ENCODE measurements at places on chromosomes 16 and 17. TPM values are rescaled to one million over a fixed set of nuclear protein-coding genes. Genes with fewer than 3 reads are reported as not detected.

GRCh38 chr17:80956321-80957190 lies 35.1 kb upstream of the CHMP6 start:
- DNase-seq: no peak
- H3K27me3 ChIP-seq: no peaks in the 10 kb centered on the region
- no peak overlapping the region for H3K27ac ChIP-seq
- no peaks in the 10 kb centered on the region for H3K36me3 ChIP-seq
- no peak overlapping the region for H3K4me3 ChIP-seq

GRCh38 chr17:42034059-42034458 lies 14.2 kb downstream of the NKIRAS2 start:
- no peak overlapping the region for H3K4me3 ChIP-seq
- DNase-seq: no peak
- no peaks in the 10 kb centered on the region for H3K27me3 ChIP-seq
- H3K27ac ChIP-seq: no peak overlapping the region
- no peaks in the 10 kb centered on the region for H3K4me1 ChIP-seq

DNA sequence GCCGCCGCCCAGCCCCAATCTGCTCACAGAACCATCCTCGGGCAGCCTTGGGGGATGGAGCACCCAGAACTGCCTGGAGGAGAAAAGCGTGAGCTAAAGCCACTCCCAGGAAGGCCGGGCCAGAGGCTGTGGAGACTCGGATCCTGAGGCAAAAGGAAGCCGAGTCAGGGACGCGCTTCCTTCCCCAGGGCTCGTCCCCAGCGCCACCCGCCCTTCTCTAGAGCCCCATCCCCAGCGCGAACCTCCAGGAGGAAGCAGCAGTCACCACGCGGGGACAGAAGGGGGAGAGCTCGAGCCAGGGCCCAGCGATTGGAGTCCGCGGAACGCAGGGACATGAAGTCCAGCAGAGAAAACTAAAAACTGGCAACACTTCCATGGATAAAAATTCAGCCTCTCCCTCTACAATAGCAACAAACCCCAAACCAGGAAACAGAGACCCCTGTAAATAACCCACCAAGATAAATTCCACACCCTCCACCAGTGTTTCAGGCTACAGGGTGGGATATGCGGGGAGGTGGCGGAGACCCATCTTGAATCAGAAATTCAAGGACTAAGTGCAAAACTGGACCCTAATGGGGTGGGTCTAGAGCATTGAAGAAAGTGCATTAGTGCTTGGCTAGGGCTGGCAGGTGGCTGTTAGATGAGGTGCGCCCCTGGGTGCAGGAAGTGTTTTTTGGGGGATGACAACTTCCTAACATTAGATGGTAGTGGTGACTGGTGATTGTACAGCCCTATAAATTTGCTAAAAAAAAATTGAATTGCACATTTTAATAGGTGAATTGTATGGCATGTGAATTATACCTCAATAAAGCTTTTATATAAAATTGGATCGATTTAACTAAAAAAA lies 116.1 kb upstream of the METRNL start:
- no peak overlapping the region for H3K4me3 ChIP-seq

GRCh38 chr17:36600936-36601302 lies 464 bp upstream of the MRM1 start:
- H3K4me3 ChIP-seq: peak overlapping the region; percentile 76
- peaks cover 33% of the 10 kb centered on the region for H3K4me1 ChIP-seq
- H3K27me3 ChIP-seq: no peaks in the 10 kb centered on the region
- DNase-seq: no peak
- no peaks in the 10 kb centered on the region for H3K36me3 ChIP-seq
- H3K27ac ChIP-seq: peak overlapping the region; percentile 74

DNA sequence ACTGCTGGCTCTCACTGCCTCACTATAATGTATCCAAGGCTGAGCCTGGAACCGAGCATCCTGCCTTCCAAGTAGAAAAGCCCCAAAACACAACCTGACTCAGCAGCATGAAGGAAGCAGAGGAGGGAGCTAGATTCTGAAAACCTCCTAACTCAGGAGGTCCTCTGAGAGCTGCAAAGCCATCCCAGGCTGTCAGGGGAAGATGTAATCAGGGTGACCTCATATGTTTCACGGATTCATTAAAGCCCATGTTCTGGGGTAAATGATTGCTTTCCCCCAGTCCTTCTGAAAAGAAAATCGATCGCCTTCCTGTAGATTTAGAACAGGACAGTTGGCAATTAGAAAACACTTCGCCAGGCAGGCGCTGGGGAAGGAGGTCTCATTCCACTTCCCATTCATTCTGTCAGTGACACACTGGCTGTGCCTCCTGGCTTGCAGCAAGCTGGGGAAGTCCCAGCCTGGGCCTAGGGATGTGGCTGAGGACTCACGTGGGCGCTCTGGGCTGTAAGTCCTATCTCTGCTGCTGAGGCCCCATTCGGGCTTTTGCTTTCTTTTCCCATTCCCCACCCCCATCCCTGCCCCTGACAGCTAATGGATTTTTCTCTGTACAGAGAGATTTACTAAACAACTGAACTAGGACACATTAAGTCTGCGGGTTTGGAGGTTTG lies 75.7 kb upstream of the TMEM132E start:
- H3K4me1 ChIP-seq: no peaks in the 10 kb centered on the region
- DNase-seq: no peak
- H3K27ac ChIP-seq: no peak overlapping the region

SLC5A11 gene
- 0.19 TPM for total RNA-seq

Measured in CD4-positive, alpha-beta memory T cell (primary cell).